HepG2 (cell line): ENCODE measurements at places on chromosomes 11 and 22. TPM values are rescaled to one million over a fixed set of nuclear protein-coding genes. Genes with fewer than 3 reads are reported as not detected.

GRCh38 chr11:76234021-76234415 is 27.7 kb upstream of the WNT11 start:
- H3K27me3 ChIP-seq = peaks cover 6% of the 10 kb centered on the region; the same call in 1 of the 2 replicates
- peaks cover 54% of the 10 kb centered on the region for H3K4me1 ChIP-seq
- H3K4me3 ChIP-seq = peak overlapping the region; percentile 90
- H3K36me3 ChIP-seq = no peaks in the 10 kb centered on the region

DNA sequence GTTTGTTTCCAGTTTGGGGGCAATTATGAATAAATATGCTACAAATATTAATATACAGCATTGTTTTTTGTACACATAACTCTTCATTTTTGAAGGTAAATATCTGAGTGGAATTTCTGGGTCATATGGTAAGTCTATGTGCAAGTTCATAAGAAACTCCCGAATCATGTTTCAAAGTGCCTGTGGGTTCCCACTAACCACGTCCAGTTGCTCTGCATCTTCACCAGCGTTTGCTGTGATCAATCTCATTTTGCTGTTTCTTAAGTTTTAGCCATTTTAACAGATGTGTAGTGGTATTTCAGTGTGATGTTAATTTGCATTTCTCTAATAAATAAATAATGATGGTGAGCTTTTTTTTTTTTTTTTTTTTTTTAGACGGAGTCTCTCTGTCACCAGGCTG is 14.2 kb upstream of the CSRP3 start:
- no peak for DNase-seq
- H3K36me3 ChIP-seq = no peaks in the 10 kb centered on the region
- no peak overlapping the region for H3K4me3 ChIP-seq
- no peak overlapping the region for H3K27ac ChIP-seq

DNA sequence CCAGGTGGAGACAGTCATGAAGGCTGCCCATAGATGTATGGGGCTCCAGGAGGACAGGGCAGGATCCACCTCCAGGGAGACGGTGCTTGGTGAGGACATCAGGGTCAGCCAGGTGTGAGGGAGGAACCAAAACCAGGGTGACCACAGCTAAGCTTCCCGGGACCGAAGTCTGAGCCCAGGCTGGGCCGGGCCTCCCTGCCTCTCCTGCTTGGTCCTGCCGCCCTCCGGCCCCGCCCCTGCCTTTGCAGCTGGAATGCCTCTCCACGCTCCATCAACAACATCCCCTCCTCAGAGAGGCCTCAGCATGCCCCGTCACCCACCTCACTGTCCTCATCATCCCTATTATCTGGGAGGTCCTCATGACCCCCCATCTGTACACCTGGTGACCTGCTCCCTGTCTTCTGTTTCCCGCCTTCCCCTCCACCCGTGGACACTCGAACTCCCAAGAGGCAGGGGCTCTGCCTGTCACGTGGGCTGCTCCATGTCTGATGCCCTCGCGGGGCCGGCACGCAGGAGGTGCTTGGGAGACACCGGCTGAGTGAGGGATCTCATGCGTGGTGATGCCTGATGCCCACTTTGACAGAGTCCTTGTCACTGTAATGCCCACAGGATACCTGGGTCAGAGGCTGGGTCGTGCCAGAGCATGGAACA is 59.4 kb downstream of the RTL6 start:
- H3K27me3 ChIP-seq = peaks cover 50% of the 10 kb centered on the region; the same call in 2 of the 3 replicates
- no peak overlapping the region for H3K27ac ChIP-seq
- no peaks in the 10 kb centered on the region for H3K4me1 ChIP-seq
- no peak overlapping the region for H3K4me3 ChIP-seq
- H3K36me3 ChIP-seq = no peaks in the 10 kb centered on the region

DNA sequence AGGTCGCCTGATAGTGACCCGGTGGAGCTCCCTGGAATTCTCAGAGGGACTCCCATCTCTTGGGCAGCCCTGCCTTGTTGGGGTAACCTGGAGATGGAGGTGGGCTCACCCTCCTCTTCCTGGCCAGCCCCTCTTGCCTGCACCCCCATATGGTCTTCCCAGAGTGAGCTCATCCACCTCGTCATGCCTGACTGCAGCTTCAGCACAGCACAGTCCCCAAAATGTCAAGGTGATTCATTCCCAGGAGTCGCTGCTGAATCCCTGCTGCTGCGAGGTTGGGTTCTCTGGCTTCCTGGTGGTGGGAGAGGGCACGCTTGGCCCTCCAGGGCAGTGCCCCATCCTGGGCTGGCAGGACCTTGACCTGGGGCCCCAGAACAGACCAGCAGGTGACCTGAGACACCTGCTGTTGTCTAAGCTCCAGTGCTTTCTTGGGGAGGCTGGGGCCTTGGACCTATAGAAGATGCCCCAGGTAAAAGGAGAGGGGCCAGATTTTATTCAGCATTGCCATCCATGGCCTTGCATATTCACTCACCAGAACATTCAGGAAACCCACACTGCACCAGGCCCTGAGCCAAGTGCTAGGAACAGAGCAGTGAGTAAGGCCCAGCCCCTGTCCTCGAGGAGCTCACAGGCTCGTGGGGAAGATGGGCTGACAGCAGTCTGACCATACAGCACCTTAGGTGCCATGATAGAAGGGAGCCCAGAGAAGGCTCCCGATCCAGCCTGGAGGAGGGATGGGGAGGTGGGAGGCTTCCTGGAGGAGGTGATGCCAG is 72.9 kb downstream of the CACNA1I start:
- peaks cover 25% of the 10 kb centered on the region; the same call in 2 of the 3 replicates for H3K27me3 ChIP-seq
- H3K27ac ChIP-seq = no peak overlapping the region
- no peak for DNase-seq
- no peak overlapping the region for H3K4me3 ChIP-seq

DNA sequence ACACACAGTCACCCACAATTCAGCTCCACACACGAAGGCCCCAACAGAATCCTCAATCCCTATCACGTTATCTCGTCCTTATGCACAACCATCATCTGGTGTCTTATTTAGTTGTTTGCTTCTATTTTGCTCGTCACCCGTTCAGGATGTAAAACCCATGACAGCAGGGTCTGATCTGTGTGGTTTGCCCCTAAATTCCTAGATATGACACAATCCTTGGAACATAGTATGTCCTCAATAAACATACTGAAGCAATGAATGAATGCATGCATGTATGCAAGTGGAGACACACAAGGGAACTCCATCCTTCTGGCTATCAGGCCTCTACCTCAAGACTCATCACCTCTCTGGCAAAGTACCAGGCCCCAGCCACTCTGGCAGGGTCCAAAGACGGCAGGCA is 20.2 kb downstream of the STARD10 start:
- no peaks in the 10 kb centered on the region for H3K27me3 ChIP-seq
- H3K4me1 ChIP-seq = peaks cover 83% of the 10 kb centered on the region
- H3K4me3 ChIP-seq = no peak overlapping the region
- H3K27ac ChIP-seq = no peak overlapping the region

- no peak overlapping the region for H3K27ac ChIP-seq
- H3K27me3 ChIP-seq = no peaks in the 10 kb centered on the region
- no peaks in the 10 kb centered on the region for H3K36me3 ChIP-seq
- H3K4me3 ChIP-seq = no peak overlapping the region
Observed at GRCh38 chr11:20351136-20351535, 12.4 kb upstream of the HTATIP2 start.

DNA sequence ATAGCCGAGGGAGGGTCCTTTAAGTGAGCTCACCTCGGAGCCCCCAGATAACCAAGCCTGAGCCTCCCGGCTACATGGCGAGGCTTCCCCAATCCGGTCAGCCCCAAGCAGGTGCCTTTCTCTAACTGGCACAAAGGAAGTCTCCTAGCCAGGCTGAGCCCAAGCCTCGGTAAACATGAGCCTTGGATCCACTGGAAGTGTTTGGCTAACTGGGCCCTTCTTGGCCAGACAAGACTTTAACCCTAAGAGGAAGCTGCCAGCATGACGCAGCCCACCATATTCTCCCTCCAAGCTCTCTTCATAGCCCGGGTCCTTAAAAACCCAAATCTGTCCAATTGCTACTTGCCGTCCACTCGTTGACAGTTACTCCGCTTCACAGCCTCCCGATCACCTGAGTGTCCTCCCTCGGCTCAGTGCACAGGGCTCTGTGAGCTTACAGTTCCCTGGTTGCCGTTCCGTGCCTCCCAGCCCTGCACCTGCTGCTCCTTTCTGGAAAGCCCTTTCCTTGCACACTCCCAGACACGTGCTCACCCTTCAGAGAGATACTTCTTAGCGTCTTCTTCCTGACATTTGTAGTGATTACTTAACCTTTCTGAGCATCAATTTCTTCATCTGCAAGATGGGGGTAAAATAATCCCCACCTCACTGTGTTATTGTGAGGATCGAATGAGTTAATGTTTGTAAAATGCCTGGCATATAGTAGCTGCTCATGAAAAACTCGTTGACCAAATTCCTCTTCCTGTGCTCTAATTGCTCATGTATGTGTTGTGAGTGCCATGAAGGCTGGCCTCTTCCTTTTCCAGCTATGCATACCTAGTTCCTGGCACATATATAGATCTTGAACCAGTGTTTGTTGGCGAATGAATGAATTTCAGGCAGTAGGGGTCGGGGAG is 25.6 kb downstream of the TXN2 start:
- H3K27ac ChIP-seq = no peak overlapping the region
- no peaks in the 10 kb centered on the region for H3K36me3 ChIP-seq
- peak overlapping the region; percentile 1; the same call in 1 of the 2 replicates for H3K4me3 ChIP-seq
- peaks cover 83% of the 10 kb centered on the region for H3K4me1 ChIP-seq
- no peak for DNase-seq
- no peaks in the 10 kb centered on the region; the same call in 1 of the 2 replicates for H3K27me3 ChIP-seq

DNA sequence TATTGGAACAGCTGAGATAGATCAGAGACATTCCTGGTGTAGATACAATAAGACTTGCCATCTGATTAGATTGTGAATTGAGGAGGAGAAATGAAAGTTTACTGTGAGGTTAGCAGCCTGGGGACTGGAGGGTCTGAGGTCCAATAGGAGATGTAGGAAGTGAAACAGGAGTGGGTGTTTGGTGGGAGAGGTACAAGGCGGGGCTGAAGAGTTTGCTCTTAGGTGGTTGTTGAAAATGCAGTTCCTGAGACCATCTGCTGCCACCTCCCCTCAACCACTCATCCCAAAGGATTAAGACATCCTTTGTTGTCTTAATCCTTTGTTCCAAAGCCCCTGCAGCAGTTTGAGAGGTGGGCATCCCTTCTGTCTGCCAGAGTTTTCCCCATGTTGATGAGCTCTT is 14.8 kb downstream of the PIWIL4 start:
- DNase-seq = no peak
- H3K4me1 ChIP-seq = no peaks in the 10 kb centered on the region
- H3K27ac ChIP-seq = no peak overlapping the region
- H3K36me3 ChIP-seq = no peaks in the 10 kb centered on the region
- no peaks in the 10 kb centered on the region for H3K27me3 ChIP-seq

- no peaks in the 10 kb centered on the region for H3K27me3 ChIP-seq
- no peak for DNase-seq
Observed at GRCh38 chr11:63609536-63609935, 4.7 kb downstream of the PLAAT3 start.

- no peaks in the 10 kb centered on the region for H3K27me3 ChIP-seq
- no peak overlapping the region for H3K4me3 ChIP-seq
- no peaks in the 10 kb centered on the region for H3K4me1 ChIP-seq
- no peak for DNase-seq
- H3K36me3 ChIP-seq = no peaks in the 10 kb centered on the region
Observed at GRCh38 chr11:130979386-130979972, 63.2 kb upstream of the SNX19 start.

Gene ANO9
- 1.5 and 8.9 TPM in 2 replicates for total RNA-seq

Gene C1QTNF4
- not detected in 2 replicates for total RNA-seq

Gene MS4A7
- total RNA-seq = not detected in 2 replicates

Gene KRTAP5-8
- total RNA-seq = not detected in 2 replicates

Gene CRYBB3
- 0.18 TPM in 1 of 2 replicates, not detected in the other for total RNA-seq

Gene PNPLA3
- total RNA-seq = 13.7 and 16.9 TPM in 2 replicates
